ENCODE measurements at places on chromosomes 5 and 9.

DNA sequence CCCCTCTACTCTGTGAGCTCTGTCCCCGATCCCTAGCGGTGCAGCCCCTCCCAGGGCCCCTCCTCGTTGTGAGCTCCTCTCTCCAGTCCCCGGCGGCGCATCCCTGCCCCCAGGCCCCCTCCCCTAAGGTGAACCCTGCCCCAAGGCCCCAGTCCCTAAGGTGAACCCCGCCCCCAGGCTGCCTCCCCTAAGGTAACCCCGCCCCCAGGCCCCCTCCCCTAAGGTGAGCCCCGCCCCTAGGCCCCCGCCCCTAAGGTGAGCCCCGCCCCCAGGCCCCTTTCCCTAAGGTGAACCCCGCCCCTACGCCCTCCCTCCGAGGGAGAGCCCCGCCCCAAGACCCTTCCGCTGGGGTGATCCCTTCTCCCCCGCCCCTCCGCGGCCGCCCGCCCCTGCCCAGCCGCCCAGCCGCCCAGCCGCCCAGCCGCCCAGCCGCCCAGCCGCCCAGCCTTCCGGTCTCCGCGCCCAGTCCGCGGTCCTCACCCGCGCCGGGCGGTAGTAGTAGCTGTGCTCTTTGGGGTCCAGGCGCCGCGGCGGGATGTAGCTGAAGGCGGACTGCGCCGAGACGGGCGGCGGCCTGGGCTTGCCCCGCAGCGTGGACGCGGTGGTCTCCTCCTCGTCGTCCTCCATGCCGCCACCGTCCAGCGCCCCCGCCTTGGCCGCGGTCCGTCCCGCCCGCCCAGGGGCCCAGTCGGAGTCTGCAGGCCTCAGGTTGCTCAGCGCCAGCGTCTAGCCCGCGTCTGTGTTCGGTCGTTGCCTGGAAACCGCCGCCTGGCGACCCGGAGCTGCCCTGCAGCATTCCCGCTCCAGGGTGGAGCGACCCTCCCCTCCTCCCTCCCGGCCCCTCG is at the start of gene CFAP90:
Gene CFAP90 (minus strand): TSS at position 739 of the 845 bp plus-strand sequence. CDS start 112 bp downstream, at position 627.
- no peak for DNase-seq

GRCh38 chr9:103981912-103982311 is 112.2 kb upstream of the SMC2 start:
- DNase-seq, result no peak

- no peak for DNase-seq
These were observed 34.0 kb downstream of the CCNJL start for GRCh38 chr5:160278343-160278742.

- no peak for DNase-seq
These were observed 81.2 kb upstream of the UBTD2 start for GRCh38 chr5:172364773-172365172.

DNA sequence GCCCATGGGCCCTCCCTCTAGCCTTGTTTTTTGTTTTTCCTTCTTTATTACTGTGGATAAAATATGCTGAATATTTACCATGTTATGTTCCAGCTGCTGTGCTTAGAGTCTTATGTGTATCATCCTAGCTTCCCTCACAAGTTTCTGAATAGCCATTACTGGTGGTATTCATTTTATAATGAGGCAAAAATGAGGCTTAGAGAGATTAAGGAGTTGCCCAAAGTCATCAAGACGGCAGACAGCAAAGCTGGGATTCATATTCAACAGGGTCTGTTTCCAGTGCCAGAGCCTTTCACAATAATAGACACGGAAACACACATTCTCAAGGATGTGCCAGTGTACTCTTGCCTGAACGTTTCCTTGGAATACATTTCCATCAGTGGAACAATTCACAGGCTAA is 258.1 kb downstream of the CTNND2 start:
- no peak for DNase-seq

All from stimulated activated CD4-positive, alpha-beta T cell treated with anti-CD3 and anti-CD28 coated beads, Interleukin-2, amount 100 ng/mL, for 4 hours (primary cell).